ENCODE measurements at places on chromosomes 4 and X.

DNA sequence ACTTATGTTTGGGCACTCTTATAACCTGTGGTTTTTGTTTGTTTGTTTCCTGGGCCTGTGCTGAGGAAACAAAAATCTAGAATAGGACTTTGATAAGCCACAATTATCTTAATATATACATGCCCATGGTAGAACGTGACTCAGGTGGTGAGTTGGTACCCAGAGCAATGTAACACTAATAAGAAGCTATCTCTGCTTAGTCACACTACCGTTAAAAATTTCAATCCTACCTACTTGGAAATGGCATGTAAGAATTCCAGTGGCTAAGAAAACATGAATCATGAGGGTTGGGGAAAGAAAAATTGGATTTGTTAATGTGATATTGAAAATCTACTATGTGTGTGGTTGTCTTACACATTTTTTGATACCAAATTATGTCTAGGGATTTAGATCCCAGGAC lies 30.5 kb upstream of the ADGRG2 start:
- DNase-seq = no peak

DNA sequence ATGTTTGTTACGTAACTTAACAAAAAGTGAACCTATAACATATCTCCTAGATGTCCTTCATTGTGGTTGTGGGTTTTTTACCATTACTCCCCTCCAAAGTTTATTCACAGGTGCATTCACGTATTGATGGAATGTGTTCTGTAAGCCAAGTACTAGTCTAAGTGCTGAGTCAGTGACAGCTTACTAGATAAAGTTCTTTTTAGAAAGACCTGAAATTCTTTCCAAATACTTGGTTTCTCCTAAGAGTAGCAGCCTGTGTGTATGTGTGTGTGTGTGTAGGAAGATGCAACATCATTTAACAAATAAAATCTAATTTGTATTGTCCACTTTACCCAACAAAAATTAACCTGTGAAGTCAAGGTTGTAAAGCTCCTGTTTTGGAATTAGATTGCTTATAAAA lies 22.1 kb downstream of the NAP1L5 start:
- no peak for DNase-seq

- no peak for DNase-seq
These were observed 52.6 kb upstream of the ZFP42 start for GRCh38 chr4:187942968-187943367.

DNA sequence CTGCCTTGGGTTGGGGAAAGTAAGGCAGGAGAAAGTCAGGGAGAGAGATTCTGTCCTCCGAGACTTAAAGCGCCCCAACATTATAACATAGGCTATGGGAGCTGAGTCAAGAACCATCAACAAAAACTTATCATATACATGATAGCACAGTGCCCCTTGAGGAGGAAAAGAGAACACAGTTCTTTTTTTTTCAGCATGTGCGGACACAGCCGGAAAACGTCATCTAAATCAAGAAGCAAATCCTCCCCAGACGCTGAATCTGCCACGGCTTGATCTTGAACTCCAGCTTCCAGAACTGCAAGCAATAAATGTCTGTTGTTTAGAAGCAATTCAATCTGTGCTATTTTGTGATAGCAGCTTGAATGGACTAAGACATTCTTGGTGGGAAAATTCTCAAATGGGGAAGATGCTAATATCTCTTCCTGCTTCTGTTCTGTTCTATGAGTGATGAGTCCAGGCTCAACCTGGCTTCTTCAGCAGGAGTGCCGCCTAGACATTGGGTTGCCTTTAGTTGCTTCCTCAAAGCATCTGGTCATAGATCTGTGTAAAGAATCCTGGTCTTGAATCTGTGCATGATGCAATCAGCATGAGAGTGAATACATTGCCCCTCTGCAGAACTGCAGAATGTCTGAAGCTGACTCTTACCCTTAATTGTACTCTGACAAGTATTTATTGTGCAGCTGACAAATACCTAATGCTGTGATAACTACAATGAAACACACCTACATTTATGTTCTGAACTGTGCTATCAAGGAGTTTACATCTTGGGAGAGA lies 549.8 kb upstream of the PRKX start:
- no peak for DNase-seq

- DNase-seq = no peak
These were observed 110.1 kb downstream of the COX18 start for GRCh38 chr4:72959411-72959810.

DNA sequence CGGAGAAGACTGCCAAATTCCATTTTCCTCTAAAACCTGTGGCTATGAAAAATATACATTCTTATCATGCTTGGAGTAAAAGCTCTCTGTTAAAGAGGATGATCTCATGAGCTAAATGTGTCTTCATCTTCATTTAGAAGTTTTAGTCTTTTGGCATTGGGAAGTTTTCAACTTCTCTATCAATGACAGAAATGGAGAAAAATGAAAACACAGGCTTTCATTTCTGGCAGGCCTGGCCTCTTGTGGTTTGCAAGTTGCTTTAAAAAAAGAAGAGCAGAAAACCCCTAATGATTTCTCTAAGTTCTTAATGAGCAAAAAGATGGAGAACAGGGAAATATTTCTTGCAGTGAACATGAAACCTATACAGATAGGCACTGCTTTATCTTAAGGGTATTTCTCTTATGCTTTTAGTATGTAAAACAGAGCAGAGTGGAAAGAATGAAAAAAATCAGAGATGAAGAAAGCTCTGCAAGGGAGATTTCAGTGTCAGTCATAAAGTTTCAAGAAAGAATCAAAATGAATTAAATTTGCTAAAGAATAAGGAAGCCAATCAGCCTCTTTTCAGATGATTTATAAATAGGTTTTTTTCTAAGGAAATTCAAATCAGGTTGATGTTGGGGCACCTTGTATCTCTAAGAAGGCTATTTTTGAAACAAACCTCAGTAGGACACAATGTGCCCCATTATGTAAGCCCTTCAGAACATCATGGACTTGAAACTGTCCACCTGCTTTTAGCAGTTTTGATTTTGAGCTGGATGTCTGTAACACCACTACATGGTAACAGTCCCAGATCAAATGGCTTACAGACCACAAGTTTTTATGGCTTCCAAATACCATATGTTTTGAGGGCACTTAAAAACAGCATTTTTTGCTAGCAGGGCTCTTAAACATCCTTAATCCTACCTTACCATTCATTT lies 225.0 kb downstream of the GRIA3 start:
- DNase-seq = no peak

- DNase-seq = no peak
These were observed 179.4 kb downstream of the QDPR start for GRCh38 chr4:17332478-17332877.

- DNase-seq = no peak
These were observed 81.2 kb downstream of the CBR4 start for GRCh38 chr4:168928875-168929274.

- no peak for DNase-seq
These were observed 15.8 kb downstream of the TRPC5 start for GRCh38 chrX:112066813-112067212.

DNA sequence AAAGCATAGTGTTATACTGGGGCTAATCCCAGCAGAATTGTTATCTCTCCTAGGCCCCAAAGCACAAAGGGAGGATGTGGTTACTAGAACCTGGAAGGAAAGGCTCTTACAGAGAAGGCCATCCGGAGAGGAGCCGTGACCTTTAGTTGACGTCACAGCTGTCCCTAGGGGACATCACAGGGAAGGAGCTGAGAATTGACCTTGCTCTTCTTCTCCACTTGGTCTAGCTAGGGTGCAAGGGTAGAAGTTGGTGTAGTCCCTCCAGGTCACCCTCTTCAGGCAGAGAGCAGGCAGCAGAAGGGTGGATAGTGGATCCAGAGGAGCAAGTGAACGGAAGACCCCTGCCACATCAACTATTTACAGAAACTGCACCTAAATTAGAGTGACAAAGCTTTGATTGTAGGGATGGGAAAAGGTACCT lies 22.8 kb upstream of the FGF2 start:
- DNase-seq = no peak

GRCh38 chr4:173213296-173213695 lies 44.7 kb downstream of the GALNT7 start:
- DNase-seq = no peak

GRCh38 chr4:2059046-2059725 lies at the start of gene NAT8L:
Gene NAT8L (plus strand): TSS chr4:2059327. CDS start chr4:2059512, 185 bp downstream.
- peak; percentile 36 for DNase-seq

GRCh38 chr4:13794819-13795565 lies 167.5 kb upstream of the BOD1L1 start:
- no peak for DNase-seq

DNA sequence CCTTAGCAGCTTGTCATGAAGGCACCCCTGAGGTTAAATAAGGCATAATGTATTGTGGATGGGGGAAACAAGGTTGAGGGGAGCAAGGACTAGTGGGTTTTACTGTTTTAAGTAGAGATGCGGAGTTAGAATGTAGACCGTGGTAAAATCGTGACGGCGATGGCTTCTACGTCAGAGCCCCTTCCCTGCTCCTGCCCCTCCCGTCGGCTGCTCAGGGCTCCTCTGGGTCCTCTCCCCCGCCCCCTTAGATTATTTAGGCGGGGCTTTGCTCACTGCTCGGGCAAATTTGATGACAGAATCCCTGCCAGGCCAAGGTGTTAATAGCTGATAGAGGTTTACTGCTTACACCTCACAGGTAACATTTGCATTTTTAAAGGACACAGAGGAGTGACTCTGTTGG lies 2.3 kb downstream of the FRMPD3 start:
- DNase-seq = no peak

DNA sequence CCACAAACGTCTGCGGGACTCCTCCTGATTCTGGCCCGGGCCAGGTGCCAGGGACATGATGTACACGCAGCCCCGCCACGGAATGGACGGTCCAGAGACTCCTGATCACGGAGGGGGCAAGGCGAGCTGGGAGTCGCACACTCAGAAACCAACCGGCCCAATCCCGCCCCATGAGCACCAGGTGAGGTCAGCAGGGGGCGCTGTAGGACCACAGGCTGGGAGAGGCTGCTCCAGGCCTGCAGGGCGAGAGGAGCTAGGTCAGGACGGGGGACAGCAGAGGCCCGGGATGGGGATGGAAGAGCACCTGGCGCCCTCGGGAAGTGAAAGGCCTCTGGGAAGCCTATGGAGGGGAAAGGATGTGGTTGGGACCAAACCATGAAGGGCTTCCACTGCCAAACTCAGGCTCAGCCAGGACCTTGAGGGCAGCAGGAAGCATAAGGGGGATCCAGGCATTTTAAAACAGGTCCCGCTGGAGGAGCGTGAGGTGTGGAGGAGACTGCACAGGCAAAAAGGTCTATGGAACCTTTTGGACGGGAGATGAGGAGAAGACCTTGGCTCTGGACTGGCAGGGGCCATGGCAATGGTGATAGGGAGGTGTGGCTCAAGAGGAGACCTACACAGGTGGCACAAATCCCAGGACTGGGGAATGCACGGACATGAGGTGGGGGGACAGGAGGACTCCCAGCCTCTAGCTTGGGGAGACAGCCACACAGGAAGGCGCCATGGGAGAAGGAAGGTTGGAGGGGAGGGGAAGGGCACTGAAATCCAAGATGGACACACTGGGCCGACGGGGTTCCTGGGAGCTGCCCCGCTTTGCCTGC lies 79.2 kb downstream of the MTMR1 start:
- DNase-seq = peak; percentile 44

- DNase-seq = no peak
These were observed 49.7 kb upstream of the TLR3 start for GRCh38 chr4:186019269-186019668.

DNA sequence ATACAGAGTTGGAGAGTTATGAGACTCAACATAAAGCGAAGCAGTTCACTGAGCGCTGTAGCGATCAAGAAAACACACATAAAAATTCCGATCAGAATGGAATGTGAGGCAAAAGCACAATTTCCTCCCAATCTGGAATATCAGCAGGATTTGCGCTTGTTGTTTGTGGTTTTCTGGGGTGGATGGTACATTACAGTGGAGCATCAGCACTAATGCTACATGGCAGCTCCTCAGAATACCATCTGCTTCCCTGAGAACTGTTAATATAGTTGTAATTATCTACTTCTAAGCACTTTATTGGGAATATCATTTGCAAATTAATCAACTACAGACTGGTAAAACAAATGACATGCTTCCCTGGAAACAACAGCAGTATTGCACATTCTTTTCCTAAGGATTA lies 324.1 kb upstream of the PPARGC1A start:
- no peak for DNase-seq

DNA sequence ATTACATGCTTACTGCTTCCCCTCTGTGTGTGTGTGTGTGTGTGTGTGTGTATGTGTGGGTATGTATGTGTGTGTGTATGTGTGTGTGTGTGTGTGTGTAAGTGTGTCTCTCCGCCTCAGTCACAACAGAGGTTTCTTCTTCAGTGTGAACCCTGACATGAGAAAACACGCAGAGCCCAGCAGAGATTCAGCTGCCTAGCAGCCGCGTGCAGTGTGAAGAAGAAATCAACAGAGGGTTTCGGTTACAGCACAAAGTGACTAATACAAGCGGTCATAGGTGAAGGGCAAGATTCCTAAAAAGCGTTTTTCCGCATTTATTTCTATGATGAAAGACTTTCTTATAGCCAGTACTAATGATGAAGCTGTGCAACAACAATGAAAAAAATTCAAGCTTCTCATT lies 55.3 kb upstream of the ZFP42 start:
- peak; percentile 5 for DNase-seq

DNA sequence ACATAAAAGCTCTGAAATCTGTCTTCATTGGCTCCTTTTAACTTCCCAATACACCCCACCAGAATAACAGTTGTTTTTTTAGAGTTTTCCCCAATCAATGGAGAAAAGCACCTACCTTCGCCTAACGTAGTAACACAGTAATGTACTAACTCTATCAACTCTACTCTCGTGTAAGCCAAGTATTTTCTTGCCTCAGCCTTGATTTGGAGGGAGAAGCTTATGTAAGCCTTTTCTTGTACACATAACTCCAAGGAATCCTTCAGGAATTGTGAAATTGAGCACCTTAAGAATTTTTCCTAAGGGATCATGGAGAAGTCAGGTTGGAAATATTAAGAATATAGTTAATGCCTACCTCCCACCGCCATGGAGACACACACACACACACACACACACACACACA lies 181.2 kb downstream of the RAPGEF2 start:
- no peak for DNase-seq

DNA sequence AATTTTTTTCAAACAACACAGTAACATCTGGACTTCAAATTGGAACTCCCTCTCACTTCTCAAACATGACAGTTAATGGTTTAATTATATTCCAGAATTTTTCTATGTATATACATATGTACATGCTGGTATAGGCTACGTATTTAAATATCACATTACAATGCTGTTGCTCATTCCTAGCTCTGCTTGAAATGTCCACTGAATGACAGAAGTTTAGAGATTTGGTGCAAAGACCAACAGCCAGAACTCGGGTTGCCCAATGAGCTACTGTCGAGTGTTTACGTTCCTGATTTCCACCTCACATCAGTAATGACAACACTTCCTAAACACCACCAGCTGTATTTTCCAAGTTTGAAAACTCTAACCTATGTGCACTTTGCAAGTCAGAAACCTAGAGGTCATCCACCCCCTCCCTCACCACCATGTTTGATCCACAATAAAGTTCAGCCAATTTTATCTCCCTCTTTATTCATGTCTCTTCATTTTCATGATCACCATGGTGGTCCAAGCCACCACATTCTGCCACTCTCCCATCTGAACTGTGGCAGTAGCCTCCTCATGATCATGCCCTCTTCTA lies 49.3 kb upstream of the RPL34 start:
- no peak for DNase-seq

- DNase-seq = peak; percentile 82
These were observed 88.5 kb downstream of the PHKA2 start for GRCh38 chrX:18895189-18895951.

- peak; percentile 79 for DNase-seq
These were observed at the start of gene FAM114A1 for GRCh38 chr4:38867478-38868058. Gene FAM114A1 (plus strand): TSS chr4:38867806. CDS start chr4:38878079, 10,273 bp downstream.

Measured in LHCN-M2 (cell line).